Progenitor cell of endocrine pancreas (in vitro differentiated cells): ENCODE measurements at places on chromosomes 1 and 21. TPM values are rescaled to one million over a fixed set of nuclear protein-coding genes. Genes with fewer than 3 reads are reported as not detected.

GRCh38 chr1:76868154-76868882 lies 1.0 kb downstream of the ST6GALNAC5 start:
- peak; percentile 37 for DNase-seq

GRCh38 chr1:118101515-118101844 lies 83.5 kb downstream of the SPAG17 start:
- DNase-seq: no peak

- DNase-seq: no peak
These were observed 19.7 kb downstream of the DPYD start for GRCh38 chr1:97901017-97901658.

GRCh38 chr1:25111706-25112105 lies 120.6 kb downstream of the SYF2 start:
- DNase-seq: no peak

WNT2B gene
- 0.77 and 1.6 TPM in 2 replicates for total RNA-seq

TDRD10 gene
- total RNA-seq: not detected in 2 replicates

KCNQ4 gene
- total RNA-seq: 0.67 and 0.73 TPM in 2 replicates

DNA sequence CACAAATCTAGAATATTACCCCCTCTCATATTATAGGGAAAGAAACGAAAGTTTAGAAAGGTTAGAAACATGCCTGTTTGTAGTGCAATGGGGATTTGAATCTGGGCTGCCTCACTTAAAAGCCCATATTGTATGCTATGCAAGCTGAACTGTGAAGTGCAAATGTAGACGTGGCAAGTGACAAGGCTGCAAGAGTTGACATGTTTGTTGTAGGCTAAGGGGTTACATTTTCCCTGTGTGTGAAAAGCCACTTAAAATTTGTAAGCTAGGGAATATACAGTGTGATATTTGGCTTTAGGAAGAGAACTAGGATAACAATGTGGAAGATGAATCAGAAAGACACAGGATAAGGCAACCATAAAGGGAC lies 29.0 kb downstream of the WDR26 start:
- DNase-seq: no peak

DNA sequence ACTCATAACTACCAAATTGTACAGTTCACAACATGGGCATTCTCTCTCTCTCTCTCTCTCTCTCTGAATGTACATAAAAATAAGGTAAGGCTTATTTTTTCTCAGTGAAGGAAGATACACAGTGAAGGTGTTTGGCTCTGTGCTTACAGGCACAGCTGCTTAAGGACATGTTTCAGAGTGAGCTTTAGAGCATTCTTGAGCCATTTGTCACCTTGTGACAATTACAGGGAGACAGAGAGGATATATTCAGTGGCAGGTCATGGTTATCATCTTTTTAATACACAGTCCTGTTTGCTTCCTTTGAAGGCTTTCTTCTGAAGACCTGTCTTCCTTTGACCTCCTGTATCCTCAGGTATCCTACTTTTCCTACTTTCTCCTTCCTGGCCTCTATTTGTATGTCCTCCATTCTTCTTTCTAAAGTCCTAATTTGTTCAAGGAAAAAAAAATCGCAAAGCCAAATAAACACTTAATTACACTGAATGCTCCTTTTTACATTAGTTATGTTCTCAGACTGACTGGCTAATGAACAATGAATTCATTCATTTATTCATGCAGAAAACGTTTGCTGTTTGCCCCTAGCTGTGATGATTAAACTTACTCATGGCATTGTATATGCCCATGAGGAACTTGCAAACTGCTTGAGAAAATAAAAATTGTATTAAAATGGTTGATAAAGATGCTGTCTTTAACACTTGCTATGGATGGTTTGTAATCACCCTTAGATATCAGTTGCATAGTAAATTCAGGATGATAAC lies 33.4 kb downstream of the HSD17B7 start:
- no peak for DNase-seq

TMEM59 gene
- total RNA-seq: 196 and 205 TPM in 2 replicates

DNA sequence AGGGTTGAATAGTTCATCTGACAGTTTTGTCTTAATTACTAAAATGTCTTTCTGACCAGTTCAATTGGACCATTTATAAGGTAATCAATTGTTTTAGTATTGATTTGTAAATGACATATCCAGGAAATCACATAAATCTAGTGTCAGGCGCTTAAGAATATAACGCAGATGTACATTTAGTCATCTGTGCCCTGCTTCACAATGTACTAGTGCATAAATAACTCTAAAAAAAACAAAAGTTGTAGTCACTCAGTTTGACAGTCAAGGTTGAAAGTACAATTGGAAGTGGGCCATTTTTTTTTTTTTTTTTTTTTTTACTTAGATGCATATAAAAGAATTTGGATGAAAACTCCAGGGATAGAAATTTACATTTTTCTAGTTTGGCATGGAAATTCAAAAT lies 490.4 kb downstream of the PTPRC start:
- DNase-seq: no peak

GRCh38 chr1:189117072-189117770 lies 1360.4 kb downstream of the BRINP3 start:
- no peak for DNase-seq

DNA sequence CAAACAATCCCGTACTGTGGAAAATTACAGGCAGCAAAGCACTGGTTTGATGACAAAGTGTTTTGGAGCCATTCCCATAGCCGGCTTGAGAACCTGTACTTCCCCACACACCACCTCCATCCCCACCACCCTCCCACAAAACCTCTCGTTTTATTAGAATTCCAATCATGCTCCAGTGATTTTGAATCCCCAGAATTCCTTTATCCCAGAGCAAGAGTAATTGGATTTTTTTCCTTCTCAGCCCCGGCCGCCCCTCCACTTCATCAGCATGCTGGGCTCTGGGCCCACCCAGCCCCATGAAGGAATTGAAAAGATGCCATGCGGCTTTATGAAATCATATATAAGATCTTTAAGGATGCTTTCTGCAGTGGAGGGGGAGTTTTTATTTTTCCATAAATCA lies 136.6 kb downstream of the OMA1 start:
- no peak for DNase-seq

- no peak for DNase-seq
These were observed 314.1 kb downstream of the DISC1 start for GRCh38 chr1:231940701-231941100.

DNA sequence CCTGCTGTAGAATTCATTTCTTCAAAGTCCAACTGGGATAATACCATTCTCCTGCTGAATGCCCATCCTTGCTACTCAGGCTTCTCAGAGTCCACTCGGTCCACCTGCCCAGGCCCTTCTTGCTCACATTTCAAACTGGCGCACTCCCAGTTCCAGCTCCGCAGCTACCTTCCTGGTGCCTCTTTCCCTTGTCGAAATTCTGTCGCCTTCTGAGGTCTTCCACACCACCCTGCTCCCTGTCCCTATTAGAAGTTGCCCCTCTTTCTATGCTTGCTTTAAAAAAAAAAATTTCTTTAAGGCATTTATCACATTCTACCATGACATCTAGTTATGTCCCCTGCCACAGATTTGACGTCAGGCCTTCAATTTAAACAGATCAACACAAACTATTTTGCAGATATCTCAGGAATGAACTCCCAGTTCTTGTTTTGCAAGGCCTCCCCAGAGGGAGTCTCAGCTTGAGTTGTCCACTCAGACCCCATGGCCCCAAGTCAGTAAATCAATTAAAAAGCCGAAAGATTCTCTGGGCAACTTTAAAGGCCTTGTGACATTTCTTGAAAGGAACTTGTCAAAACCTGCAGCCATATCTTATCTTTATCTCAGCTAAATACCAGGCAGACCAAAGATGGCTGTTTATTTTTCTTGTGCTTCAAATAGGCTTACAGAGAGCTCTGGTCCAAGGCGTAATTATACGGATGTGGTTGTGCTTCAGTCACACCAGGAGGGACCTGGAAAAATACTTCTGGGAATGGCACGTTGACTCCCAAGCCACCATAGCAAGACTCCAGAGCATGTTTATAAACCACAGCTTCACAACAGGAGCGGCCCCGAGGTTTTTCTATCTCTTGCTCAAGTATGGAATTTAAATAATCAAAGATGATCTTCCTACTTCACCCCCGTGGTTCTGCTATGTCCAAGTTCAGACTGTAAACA lies 2.2 kb downstream of the FAM89A start:
- no peak for DNase-seq

LRRC38 gene
- total RNA-seq: not detected in 2 replicates

MCOLN3 gene
- 23.7 and 27.5 TPM in 2 replicates for total RNA-seq

FCRL1 gene
- not detected in 2 replicates for total RNA-seq

CLCA4 gene
- not detected in 2 replicates for total RNA-seq

GRCh38 chr1:150917387-150917786 lies 8.8 kb upstream of the SETDB1 start:
- no peak for DNase-seq

DNA sequence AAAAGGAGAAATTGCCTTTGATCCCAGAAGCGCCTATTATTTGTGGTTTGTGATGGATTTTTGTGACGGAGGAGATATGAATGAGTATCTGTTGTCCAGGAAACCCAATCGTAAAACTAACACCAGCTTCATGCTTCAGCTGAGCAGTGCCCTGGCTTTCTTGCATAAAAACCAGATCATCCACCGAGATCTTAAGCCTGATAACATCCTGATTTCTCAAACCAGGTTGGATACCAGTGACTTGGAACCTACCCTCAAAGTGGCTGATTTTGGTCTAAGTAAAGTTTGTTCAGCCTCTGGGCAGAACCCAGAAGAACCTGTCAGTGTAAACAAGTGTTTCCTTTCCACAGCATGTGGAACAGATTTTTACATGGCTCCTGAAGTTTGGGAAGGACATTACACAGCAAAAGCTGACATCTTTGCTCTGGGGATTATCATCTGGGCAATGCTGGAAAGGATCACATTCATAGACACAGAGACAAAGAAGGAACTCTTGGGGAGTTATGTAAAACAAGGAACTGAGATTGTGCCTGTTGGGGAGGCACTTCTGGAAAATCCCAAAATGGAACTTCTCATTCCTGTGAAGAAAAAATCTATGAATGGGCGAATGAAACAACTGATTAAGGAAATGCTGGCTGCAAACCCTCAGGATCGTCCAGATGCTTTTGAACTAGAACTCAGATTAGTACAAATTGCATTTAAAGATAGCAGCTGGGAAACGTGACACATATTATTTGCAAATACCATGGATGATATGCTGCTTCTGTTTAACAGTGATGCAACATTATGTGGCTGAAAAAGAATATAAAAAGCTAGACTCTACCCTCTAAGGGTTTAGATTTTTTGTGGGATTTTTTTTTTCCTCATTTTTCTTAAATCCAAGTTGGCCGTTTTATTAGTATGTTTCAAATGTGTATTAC lies 10.5 kb downstream of the PDIK1L start:
- DNase-seq: no peak

RABGAP1L gene
- 51.4 and 55.2 TPM in 2 replicates for total RNA-seq

SPRR2F gene
- 1.7 and 4.0 TPM in 2 replicates for total RNA-seq

- no peak for DNase-seq
These were observed 109.3 kb downstream of the RUNX1 start for GRCh38 chr21:34939673-34940331.

GRCh38 chr1:229894532-229894931 lies 172.5 kb upstream of the GALNT2 start:
- no peak for DNase-seq

DNA sequence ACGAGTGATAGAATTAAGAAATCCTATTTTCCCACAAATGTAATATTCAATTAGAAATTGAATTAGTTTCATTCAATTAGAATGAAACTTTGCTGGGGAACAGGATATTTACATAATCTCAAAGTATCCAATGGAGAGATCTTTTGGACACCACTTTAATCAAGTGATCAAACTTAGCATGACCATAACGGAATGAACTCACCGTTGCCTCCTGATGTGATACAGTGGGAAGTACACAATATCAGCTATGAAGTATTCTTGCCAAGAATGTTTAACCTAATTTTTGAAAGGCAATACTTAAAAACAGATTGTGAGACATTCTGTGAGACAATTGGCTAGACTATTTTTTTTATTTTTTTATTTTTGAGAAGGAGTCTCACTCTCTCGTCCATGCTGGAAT lies 16.6 kb downstream of the CDKN2C start:
- no peak for DNase-seq

DNA sequence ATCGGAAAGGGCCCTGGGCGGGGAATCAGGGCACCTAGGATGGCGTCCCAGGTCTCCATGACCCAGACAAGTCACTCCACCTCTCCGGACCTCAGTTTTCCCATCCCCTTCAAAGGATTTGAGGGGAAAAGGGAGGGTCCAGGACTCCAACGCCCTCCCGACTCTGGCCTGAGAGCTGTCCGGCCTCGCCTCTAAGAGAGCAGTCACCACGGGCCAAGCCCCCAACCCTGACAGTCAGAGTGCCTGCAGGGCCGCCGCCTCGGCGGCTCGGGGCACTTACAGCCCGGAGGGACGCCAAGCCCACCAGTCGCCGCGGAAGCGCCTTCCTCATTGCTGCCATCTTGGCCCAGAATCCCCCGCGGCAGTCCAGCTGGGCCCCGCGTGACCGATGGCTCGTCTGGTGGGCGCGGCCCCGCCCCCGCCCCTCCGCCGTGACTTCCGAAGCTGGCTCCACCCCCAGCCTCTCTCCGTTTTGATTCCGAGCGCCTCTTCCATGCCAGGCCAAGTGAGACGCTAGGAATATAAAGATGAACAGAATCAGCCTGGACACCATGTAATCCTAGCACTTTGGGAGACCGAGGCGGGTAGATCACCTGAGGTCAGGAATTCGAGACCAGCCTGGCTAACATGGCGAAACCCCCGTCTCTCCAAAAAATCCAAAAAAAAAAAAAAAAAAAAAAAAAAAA lies at the start of gene HMGCL:
HMGCL (minus strand) TSS at position 354 of the 686 bp plus-strand sequence; CDS start at position 340, 14 bp downstream.
- DNase-seq: peak; percentile 78

CYB561D1 gene
- total RNA-seq: 11.1 TPM in 2 replicates

- DNase-seq: no peak
These were observed 19.5 kb downstream of the ETS2 start for GRCh38 chr21:38825269-38825668.

DNA sequence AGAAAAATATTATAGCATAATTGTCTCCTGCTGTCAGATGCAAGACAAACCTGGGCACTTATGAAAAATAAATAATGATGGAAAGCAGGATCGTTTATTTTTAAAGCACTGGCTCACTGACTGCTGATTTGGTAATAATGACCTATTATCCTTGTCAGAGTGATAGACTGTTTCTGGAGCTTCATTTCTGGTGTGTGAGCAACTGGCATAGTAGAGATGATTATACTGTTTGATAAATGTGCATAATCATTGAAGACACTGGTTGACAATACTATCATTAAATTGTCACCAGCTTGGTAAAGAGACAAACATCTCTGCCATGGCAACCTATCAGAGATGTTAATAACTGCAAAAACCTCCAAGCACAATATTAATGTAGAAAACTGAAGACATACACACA lies 179.9 kb upstream of the ZNF644 start:
- DNase-seq: no peak

DNA sequence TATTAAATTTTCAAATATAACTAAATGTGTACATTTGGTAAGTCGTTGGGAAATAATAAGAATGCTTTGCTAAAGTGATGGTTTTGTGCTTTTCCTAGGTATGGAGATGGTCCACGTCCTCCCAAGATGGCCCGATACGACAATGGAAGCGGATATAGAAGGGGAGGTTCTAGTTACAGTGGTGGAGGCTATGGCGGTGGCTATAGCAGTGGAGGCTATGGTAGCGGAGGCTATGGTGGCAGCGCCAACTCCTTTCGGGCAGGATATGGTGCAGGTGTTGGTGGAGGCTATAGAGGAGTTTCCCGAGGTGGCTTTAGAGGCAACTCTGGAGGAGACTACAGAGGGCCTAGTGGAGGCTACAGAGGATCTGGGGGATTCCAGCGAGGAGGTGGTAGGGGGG lies 47.8 kb downstream of the DHX9 start:
- DNase-seq: no peak
